Neuronal stem cell (in vitro differentiated cells): ENCODE measurements at places on chromosomes 5 and 9.

DNA sequence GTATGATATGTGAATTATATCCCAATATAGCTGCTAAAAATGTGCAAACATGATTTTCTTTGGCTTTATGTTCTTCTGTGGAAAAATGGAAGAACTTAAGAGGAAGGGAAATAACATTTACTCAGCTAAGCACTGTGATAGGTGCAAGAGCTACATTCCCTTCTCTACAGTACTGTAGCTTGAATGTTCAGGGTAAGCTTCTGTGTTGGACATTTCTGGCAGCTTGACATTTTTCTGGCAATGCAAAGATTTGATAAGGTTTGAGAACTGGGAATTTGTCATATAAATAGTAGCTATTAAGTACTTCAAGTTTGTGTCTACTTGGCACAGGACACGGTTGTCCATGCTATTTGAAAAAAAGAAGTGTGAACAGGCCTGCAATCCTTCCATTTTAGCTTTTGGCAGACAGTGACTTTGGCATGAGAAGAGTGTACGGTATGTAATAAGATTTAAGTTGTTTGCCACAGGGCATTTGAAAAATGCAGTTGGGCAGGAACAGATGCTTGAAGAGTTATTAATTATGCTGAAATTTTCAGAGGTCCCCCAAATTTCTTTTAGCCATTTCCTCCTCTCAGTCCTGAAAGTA lies 77.6 kb downstream of the KIF4B start:
- H3K27ac ChIP-seq, result no peak overlapping the region
- H3K27me3 ChIP-seq, result no peaks in the 10 kb centered on the region
- no peaks in the 10 kb centered on the region for H3K36me3 ChIP-seq
- H3K4me3 ChIP-seq, result no peak overlapping the region
- no peak for DNase-seq
- H3K4me1 ChIP-seq, result no peaks in the 10 kb centered on the region

DNA sequence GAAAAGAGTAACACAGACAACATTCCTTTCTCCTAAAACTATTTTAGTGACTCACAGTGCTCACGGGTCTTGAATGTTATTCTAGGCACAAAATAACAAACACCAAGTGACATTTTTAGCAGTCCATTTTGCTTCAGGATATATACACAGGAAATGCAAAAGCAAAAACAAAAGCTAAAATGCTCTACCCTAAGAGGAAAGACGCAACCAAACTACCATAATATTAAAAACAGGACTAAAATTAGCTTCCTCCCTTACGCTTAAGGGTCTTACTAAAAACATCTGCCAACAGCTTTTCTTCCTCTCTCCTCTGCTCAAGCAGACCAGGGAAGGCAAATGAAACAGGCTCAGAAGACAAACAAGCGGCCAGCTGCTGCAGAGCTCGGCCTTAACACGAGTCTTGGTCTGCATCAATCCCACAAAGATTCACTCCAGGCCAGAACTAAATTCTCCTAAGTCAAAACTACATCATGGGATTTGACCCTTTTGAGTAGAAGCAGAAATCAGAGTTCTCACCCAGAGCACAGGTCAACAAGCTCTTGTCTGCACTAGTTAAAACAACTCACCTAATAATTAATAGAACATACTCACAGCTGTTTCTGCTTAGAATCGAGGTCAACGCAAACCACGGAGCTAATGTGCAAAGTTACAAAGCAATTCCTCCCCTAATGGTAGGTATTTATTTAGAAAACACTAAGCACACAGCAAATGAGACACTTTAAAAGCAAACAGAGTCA lies 62.3 kb downstream of the RAPGEF1 start:
- no peak overlapping the region for H3K27ac ChIP-seq
- H3K4me1 ChIP-seq, result peaks cover 35% of the 10 kb centered on the region

DNA sequence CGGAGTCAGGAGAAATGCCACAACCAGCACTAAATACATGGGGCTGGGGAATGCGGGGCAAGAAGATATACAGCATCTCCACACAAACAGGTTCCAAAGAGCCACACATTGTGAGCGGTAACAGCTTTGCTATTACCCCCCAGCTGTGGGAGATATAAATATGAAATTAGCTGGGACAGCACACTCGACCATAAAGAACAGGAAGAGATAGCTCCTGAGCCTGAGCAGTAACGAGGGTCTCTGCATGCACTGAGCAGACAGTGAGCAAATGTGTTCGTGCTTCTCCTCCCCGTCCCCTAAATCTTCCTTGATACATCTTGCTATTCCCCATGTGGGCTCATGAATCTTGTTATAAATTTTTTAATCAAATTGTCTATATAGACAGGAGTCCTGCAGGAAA lies 53.1 kb downstream of the ADAMTS2 start:
- peaks cover 11% of the 10 kb centered on the region for H3K4me1 ChIP-seq
- H3K36me3 ChIP-seq, result no peaks in the 10 kb centered on the region
- H3K27me3 ChIP-seq, result no peaks in the 10 kb centered on the region
- H3K4me3 ChIP-seq, result no peak overlapping the region
- H3K27ac ChIP-seq, result no peak overlapping the region

DNA sequence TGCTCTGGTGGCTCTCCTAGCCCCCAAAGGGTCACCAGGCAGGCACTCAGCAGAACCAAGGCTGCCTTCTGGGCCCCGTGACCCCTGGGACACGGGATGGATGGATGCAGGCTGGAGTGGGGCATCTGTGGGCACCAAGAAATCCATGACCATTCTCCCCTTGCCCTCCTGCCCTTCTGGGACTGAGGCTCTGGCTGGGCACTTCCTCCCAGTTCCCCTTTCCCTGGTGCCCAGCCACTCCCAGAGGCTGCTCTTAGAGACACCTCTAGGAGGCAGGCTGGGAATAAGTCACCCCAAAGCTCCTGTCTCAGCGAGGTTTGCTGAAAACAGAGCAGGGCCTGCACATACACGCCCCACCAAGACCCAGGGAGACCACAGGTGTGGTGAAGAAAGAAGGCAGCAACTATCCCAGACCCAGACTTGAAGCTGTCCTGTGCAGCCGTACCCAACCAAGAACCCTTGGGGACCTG lies 943 bp downstream of the STING1 start:
- peaks cover 3% of the 10 kb centered on the region for H3K27me3 ChIP-seq
- no peak for DNase-seq
- peaks cover 10% of the 10 kb centered on the region for H3K4me1 ChIP-seq
- H3K36me3 ChIP-seq, result no peaks in the 10 kb centered on the region
- H3K4me3 ChIP-seq, result no peak overlapping the region

GRCh38 chr9:21901546-21901945 lies 92.6 kb downstream of the CDKN2A start:
- no peak for DNase-seq
- no peaks in the 10 kb centered on the region for H3K27me3 ChIP-seq
- peaks cover 2% of the 10 kb centered on the region for H3K4me1 ChIP-seq
- H3K4me3 ChIP-seq, result no peak overlapping the region
- peaks cover 13% of the 10 kb centered on the region for H3K36me3 ChIP-seq
- H3K27ac ChIP-seq, result no peak overlapping the region

DNA sequence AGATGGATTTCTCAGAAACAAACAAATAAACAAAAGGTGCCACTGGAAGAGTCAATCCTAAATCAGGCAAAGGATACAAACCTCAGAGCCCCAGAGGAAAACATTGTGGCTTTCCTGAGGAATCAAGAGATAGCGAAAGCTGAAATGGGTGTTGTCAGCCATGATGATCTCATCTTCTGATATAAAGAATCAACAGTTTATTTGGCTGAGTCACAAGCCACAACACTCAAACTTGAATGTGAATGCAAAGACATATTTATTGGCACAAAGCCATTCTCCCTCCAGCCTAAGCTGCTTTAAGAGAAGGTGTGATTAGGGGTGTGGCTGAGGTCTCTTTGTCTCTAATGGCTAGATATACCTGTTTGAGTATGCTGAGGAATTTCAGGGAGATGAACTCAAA lies 73.3 kb upstream of the NREP start:
- H3K27me3 ChIP-seq, result no peaks in the 10 kb centered on the region
- no peak overlapping the region for H3K27ac ChIP-seq
- no peaks in the 10 kb centered on the region for H3K36me3 ChIP-seq
- H3K4me3 ChIP-seq, result no peak overlapping the region
